Effector memory CD4-positive, alpha-beta T cell (primary cell): ENCODE measurements at places on chromosomes 5 and 9.

GRCh38 chr9:26026423-26027100 lies 348.3 kb upstream of the TUSC1 start:
- no peak for DNase-seq
- no peak overlapping the region for H3K27ac ChIP-seq
- H3K36me3 ChIP-seq = no peaks in the 10 kb centered on the region
- no peaks in the 10 kb centered on the region for H3K27me3 ChIP-seq
- H3K4me3 ChIP-seq = no peak overlapping the region

GRCh38 chr5:156326718-156327259 lies at the start of gene SGCD:
TSS of gene SGCD (plus strand) at chr5:156327164.
- no peaks in the 10 kb centered on the region for H3K36me3 ChIP-seq
- DNase-seq = no peak
- H3K27me3 ChIP-seq = no peaks in the 10 kb centered on the region
- no peak within 1 kb of the TSS for H3K27ac ChIP-seq
- no peaks in the 10 kb centered on the region for H3K4me1 ChIP-seq

DNA sequence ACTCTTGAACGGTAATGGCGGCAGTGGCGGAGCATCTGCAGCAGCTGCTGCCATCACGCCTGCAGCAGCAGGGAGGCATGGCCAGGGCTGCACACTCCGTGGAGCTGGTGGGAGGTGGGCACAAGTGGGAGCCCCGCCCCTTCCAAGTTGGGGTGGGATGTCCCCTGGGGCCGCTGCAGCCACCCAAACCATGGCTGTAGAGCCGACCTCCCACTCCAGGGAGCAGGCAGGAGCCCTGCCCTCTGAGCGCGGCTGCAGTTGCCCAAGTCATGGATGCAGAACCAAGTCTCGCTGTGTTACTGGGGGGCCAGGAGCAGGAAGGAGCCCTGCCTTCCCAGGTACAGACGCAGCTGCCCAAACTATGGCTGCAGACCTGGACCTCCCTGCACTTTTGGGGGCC lies 215.3 kb upstream of the VLDLR start:
- no peaks in the 10 kb centered on the region for H3K36me3 ChIP-seq
- H3K4me1 ChIP-seq = no peaks in the 10 kb centered on the region
- H3K4me3 ChIP-seq = no peak overlapping the region
- DNase-seq = no peak
- no peak overlapping the region for H3K27ac ChIP-seq

DNA sequence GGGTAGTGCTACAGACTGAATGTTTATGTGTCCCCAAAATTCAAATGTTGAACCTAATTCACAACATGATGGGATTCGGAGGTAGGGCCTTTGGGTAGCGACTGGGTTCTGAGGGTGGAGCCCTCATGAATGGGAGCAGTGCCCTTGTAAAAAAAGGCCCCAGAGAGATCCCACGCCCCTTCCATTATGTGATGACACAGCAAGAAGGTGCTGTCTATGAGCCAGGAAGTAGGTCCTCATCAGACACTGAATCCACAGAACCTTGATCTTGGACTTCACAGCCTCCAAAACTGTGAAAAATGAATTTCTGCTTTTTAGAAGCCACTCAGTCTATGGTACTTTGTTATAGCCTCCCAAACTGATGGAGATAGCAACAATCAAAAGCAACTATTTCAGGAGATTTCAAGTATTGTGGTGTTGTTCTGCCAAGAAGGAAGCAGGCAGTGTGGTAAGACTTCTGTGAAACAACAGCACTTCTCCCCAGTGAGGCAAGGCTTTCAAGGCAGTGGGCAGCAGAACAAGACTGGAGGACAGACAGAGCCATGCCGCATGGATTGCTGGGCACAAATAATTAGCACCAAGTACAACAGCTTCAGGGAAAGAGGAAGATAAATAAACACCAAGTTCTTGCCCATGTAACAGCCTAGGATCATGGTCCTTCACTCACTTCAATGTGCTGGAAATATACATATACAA lies 76.1 kb downstream of the OR2K2 start:
- no peak overlapping the region for H3K4me3 ChIP-seq
- no peak for DNase-seq
- no peaks in the 10 kb centered on the region for H3K36me3 ChIP-seq
- H3K27me3 ChIP-seq = no peaks in the 10 kb centered on the region
- H3K4me1 ChIP-seq = no peaks in the 10 kb centered on the region
